Stimulated activated CD4-positive, alpha-beta T cell treated with anti-CD3 and anti-CD28 coated beads, Interleukin-4, amount 100 ng/mL, for 4 hours (primary cell): ENCODE measurements at places on chromosomes 6 and 20.

DNA sequence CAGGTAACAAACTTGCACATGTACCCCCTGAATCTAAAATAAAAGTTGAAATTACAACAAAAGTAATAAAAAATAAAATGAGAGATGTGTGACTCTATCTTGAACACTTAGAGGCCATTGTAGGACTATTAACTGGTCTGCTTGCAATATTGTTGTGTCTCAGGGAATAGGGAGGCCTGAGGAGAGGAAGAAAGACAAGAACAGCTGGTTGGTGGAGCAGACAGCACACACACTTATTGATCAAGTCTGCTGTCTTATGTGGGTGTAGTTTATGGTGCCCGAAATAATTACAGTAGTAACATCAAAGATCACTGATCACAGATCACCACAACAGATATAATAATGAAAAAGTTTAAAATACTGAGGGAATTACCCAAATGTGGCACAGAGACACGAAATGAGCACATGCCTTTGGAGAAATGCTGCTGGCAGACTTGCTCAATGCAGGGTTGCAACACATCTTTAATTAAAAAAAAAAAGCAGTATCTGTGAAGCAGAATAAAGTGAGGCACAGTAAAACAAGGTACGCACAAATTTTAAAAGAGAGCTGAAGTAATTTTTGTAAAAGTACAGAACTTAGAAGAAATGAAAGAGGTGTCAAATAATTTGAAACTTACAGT is 110.1 kb upstream of the HDAC2 start:
- no peak for DNase-seq

DNA sequence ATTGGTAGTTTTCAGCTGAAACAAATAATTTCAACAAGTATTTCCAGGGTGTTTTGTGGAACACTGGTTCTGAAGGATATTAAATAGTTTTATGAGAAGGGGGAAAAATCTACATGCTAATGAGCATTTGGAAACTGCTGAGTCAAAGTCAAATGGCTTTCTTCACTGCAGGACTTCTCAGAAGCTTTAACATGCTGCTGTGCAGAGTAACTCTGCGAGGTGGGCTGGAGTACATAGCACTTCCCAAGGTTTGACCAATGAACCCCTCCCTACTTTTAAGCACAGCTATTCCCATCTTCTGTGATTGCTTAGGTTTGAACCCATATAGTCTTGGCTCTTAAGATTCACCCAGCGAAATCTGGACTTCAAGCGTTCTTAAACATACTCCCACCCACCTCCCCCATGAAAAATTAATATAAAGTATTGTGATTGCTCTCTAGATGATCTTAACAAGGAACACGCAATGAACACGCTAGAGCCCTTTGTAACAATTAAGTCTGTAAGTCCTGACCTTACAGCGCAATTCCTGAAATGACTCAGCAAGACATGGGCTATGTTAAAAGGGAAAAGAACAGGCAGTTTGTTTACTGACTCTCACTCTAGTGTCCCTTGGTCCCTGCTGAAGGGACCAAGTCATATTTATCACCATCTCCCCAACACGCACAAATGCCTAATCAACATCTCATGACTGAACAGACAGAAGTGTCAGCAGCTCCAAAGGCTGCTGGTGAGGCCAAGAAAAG is 105.2 kb downstream of the NFATC2 start:
- DNase-seq, result no peak

DNA sequence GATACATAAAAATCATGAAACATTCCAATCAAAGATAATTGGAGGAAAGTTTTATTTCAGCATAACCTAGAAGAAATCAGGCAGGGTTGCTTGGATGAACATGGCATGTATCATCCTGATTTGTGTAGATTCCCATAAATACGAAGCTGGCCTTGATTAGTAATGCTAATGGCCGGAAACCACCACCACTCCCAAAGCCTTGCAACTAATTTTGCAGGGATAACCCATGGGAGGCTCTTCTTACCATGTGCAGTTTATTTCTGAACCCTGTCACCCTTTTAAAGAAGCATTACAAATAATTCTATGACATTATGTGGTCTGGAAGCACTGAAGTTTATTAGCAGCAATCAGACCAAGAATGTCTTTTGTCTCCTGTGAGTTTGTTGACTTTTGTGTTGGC is 80.8 kb downstream of the AIG1 start:
- no peak for DNase-seq

DNA sequence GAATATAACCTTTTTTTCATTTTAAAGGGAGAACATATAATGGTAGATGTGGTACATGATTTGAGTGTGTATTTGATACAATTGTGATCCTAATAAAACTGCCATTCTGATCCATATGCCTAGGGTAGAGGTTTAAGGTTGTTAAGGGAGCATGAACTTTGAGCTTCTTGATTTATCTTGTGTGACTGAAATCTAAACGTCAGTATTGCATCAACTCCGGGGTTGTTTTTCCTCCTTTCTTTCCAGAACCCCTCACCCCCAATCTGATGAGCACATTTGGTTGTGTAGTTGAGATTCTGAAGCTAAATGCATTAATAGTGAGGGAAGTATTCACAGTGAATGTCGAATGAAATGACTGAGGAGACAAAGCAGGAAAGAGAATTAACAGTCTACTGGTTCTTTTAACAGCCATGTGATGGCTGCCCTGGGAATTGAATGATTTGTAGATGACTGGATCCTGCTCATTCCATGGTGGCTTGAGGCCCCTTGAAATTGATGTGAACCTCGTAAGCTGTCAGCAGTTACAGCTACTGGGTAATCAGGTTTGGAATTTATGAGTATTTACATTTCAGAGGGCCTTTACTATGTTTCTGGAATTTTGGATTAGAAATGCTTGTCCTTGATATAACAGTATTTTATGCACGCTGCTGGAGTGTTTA is 44.8 kb downstream of the FARS2 start:
- no peak for DNase-seq

DNA sequence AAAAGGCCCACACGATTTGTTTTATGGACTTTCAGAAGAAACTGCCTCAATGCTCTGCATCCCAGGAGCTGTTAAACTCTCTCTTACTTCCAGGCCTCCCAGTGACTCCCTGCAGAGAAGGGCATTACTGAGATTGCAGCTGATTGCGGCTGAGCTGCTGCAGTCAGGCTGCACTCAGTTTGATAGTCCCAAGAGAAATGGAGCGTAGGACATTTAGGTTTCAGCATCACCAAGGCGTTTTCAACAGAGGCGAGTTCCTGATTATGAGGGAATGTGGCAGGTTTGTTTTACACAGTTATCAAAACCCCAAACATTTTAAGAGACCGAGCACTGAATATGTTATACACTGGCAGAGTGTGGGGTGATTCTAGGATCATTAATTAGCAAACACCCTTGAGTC is 145.6 kb downstream of the TBX18 start:
- no peak for DNase-seq

- DNase-seq, result no peak
These were observed 37.6 kb downstream of the TTLL9 start for GRCh38 chr20:31908016-31908415.

GRCh38 chr20:45452238-45452637 is 17.3 kb upstream of the WFDC2 start:
- DNase-seq, result no peak

DNA sequence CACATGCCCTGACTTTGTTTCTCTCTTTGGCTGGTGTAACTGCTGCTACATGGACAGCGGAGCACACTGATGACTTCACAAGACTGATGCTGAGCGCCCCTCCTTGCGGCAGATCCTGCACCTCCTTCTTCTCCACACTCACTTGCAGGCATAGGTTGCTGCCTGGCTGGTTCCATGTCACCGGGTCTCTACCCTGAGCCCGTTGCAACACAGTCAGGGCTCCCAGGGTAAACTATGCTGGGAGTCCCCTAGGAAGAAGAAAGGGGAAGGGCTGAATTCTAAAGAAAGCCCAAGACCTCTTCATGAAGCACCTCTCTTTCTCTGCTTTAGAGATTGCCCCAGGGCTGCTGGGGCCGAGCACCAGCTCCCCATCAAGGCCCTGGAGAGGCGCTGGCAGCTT is 83.3 kb upstream of the DUSP22 start:
- DNase-seq, result no peak

GRCh38 chr6:34281702-34282334 is 33.0 kb upstream of the SMIM29 start:
- no peak for DNase-seq
